ENCODE measurements at places on chromosomes 1 and 21.

DNA sequence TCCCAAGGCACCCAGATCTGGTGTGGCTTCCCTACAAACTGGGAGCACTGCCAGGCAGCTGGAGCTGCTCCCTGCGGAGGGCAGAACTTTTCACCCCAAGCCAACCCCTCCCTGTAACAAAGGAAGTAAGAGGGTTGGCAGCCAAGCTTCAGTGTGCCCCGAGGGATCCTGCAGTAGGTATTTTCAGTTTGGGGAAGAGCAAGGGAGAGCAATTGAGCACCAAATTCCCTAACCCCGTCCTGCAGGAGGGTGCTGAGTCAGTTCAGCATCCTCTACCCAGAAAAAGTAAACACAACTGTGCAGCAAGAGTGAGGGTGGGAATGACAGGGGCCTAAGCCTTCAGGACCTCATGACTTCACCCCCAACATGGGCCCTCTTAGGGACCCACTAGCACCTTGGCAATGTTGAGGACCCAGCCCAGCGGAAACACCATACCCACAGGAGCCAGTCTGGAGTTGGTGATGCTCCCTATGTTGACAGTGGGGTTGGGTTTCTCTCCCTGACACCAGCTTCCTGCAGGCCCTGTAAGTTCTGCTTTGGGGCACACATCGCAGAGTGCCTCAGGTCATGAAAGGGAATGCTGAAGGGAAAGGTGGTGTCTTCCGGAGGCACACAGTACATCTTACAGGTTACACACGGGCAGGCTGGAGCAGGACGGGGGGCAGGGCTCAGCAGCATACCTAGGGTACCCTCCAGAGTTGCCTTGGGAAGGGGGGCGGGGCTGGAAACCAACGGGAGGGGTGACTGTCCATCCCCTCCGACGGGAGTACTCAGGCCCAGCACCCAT is 14.8 kb downstream of the SH3BP5L start:
- no peak for DNase-seq

GRCh38 chr1:211577277-211577818 is 1.6 kb downstream of the SLC30A1 start:
- DNase-seq: no peak

DNA sequence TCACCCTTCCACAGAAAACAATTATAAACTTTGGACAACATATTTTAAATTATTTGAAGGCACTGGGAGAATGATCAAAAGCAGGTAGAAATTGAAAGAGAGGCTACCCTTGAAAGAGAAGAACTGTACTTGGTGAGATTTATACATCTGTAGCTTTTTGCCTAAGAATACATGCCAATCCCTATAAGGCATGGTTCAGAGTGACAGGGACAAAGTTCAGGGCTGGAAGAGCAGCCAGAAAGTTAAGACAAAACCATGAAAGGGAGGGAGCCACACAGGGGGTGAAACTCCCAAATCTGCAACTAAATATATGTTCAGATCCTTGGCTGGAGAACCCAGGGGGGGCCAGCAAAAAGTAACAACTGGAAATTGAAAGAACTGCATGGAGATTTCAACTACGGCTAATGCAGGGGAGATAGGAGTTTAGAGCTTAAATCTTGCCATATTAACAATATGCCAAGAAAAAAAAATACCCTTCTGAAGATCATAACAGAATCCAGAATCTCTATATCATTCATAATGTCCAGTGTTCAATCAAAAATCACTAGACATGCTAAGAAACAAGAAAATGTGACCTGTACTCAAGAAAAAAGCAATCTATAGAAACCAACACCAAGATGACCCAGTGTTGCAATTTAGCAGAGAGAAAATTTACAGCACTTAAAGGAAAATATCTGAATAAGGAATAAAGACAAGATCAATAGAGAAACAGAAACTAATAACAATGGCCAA is 25.5 kb downstream of the PACC1 start:
- no peak for DNase-seq

DNA sequence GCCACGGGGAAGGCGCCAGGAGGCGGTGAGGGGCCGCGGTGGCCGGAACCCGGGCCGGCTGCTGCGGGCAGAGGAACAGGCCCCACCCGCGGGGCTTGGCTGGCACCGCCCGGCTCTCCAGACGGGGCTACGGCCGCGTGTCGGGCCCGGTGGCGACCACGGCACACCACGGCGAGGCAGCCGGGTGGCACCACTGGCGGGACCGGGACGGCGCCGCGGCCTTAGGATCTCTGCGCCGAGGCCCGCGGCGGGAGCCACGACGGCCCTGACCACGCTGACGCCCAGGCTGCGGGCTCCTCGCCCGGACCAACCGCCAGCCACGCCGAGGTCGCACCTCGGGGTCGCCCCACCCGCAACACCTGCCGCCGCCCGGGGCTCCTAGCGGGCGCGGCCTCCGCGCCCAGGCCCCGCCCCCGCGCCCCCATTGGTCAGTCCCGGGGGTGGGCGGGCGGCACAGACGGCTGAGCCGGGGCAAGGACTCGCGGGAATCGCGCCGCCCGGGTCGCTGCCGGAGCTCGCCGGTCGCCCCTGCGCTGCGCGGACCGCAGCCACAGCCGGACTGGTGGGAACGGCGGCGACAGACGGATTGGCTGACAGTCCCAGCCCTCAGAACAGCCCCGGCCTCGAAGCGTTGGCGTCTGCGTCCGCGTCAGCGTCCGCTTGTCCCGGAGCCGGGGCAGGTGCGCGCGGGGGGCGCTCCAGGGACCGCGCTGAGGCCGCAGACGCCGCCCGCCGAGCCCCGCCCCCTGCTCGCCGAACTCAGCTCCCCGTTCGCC is at the start of gene BMP8A:
TSS of gene BMP8A (plus strand) at position 491 of the 776 bp plus-strand sequence. CDS start 356 bp downstream, outside the sequence.
- DNase-seq: peak; percentile 74

DNA sequence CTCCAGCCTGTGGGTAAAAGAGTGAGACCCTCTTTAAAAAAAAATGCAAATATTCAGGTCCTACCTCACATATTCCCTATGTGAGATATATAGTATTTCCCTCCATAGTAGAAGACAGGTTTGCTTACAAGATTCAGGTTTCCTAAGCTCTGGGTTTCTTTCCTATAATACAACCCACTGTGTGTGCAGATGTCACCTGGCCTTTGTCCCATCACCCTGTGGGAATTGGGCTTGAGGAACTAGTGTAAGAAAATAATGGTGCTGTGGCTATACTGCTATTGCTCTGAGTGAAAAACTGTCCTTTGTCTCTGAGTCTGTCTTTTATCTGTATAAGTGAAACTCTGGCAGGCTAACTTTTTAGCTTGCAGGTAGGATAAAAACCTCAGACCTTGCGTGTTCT is 13.0 kb downstream of the C1orf146 start:
- no peak for DNase-seq

- DNase-seq: no peak
These were observed 162.7 kb downstream of the IER5 start for GRCh38 chr1:181251001-181251712.

- DNase-seq: no peak
These were observed 154.3 kb downstream of the IGSF21 start for GRCh38 chr1:18261891-18262290.

DNA sequence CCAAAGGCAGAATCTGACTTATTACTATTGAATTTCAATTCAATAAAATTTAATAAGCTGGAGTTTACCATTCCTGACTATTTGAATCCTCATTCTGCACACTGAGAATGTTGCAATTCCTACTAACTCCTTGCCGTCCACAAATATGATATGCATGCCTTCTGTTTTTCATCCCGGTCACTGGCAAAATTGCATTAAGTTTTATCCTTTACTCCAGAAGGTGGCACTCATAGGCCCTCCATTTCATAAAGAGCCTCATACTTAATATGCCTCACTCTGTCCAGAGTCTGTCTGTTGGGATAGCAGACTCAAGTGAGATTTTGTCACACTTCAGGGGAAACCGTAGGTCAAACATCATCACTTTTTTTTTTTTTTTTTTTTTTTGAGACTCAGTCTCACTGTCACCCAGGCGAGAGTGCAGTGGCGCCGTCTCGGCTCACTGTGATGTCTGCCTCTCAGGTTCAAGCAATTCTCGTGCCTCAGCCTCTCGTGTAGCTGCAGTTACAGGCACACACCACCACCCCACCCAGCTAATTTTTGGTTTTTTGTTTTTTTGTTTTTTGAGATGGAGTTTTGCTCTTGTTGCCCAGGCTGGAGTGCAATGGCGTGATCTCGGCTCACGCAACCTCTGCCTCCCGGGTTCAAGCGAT is 27.3 kb downstream of the F11R start:
- DNase-seq: peak; percentile 18

DNA sequence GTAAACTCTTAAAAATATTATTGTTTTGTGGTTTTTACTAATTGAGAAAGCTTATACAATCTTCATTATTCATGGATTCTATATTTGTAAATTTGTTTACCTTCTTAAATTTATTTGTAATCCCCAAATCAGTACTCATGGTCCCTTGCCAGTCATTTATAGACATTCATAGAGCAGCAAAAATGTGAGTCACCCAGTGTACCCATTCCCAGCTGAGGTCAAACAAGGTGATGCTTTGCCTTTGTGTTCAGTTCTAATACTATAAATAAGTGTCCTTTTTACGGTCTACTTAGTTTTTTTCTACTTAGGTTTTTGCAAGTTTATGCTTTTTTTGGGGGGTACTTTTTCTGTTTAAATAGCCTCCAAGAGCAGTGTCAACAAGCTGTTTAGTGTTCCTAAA is 36.1 kb downstream of the SORT1 start:
- no peak for DNase-seq

GRCh38 chr1:27201295-27201694 is 33.1 kb upstream of the WDTC1 start:
- DNase-seq: no peak

DNA sequence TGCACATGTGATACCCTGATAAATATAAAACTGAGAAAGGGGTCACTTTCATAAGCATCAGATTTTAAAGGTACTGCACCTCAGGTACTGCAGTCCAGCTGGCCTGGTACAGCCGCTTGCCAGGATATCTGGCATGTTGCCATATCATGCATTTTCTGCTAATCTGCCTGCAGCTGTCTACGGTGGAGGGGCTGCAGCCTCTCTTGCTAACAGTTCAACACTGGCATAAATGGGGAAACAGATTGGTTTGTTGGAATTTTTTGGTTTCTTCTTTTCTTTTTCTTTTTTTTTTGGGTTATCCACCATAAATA is 71.5 kb downstream of the MIS18A start:
- DNase-seq: no peak

DNA sequence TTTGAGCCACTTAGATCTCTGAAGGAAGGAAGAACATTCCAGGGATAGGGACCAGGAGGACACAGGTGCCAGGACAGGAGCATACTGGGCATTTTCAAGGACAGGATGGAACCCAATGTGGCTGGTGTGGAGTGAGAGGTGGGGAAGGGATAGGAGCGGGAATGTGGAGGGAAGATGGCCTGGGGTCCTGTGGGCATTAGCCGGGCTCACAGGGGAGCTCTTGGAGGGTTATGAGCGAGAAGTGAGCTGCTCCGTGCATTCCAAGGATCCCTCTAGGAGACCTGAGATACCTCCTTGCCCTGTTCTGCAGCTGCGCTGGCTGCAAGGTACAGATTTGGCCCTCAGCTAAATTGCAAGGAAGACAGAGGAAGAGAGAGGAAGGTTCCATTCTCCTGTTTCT is 87.5 kb downstream of the IER5 start:
- no peak for DNase-seq

Data from activated CD4-positive, alpha-beta memory T cell treated with anti-CD3 and anti-CD28 coated beads for 36 hours (primary cell).